ENCODE measurements at places on chromosomes 3 and 15. TPM values are rescaled to one million over a fixed set of nuclear protein-coding genes. Genes with fewer than 3 reads are reported as not detected.

Gene AQP9
- total RNA-seq: 0.09 TPM

Gene LRRK1
- total RNA-seq: 0.49 TPM

Gene FANCD2
- total RNA-seq: 59.4 TPM

Gene LTK
- 4.4 TPM for total RNA-seq

DNA sequence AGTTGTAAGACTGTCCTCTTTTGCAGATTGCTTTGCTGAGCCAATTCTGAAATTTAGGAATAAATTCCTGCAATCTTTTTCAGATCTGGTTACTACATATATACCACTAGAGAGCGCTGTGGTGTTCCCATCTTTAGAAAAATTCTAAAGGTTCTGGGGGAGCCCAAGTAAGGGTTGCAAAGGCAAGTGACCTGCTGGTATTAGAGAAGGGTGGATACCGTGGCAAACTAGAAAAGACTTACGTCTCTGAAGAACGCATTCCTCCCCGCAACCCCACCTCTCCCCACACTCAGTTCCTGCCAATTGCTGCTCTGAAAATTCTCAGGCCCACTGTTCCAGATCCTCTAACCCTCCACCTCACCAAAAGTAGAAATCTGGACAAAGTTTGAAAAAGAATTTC is 48.5 kb downstream of the EFHB start:
- no peaks in the 10 kb centered on the region for H3K36me3 ChIP-seq
- H3K4me1 ChIP-seq: no peaks in the 10 kb centered on the region
- no peak overlapping the region for H3K27ac ChIP-seq
- H3K4me3 ChIP-seq: no peak overlapping the region

DNA sequence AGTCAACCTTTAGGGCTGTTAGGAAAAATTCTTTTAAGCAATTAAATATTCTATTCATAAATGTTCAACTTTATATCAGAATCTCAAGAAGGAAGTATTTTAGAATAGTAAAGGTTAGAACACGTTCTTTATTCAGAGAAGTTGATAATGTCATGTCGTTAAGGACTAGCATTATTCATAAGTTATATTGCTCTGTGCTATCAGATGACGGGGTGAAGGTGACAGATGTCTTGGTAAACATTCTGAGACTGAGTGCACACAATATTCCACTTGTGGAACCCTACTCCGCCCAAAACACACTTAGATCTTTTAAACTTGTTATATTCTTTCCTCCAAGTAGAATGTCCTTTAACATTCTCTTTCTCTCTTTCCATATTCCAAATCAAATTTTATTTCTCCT is 7.9 kb downstream of the AP4E1 start:
- no peaks in the 10 kb centered on the region for H3K4me1 ChIP-seq
- H3K4me3 ChIP-seq: no peak overlapping the region
- H3K36me3 ChIP-seq: peaks cover 42% of the 10 kb centered on the region
- H3K27me3 ChIP-seq: no peaks in the 10 kb centered on the region
- no peak overlapping the region for H3K27ac ChIP-seq

- peaks cover 35% of the 10 kb centered on the region for H3K36me3 ChIP-seq
- DNase-seq: peak; percentile 54
- no peak overlapping the region for H3K4me3 ChIP-seq
- no peak overlapping the region for H3K27ac ChIP-seq
- no peaks in the 10 kb centered on the region for H3K27me3 ChIP-seq
These were observed 45.7 kb downstream of the POC1A start for GRCh38 chr3:52108302-52109232.

GRCh38 chr3:101531473-101532086 is 18.6 kb upstream of the SENP7 start:
- peaks cover 10% of the 10 kb centered on the region for H3K4me1 ChIP-seq
- H3K4me3 ChIP-seq: no peak overlapping the region
- peak; percentile 38 for DNase-seq
- H3K27me3 ChIP-seq: no peaks in the 10 kb centered on the region

GRCh38 chr3:129432036-129432435 is 3.6 kb upstream of the EFCAB12 start:
- H3K27me3 ChIP-seq: no peaks in the 10 kb centered on the region
- no peak overlapping the region for H3K27ac ChIP-seq
- H3K36me3 ChIP-seq: peaks cover 78% of the 10 kb centered on the region

- DNase-seq: no peak
- H3K27me3 ChIP-seq: no peaks in the 10 kb centered on the region
- H3K36me3 ChIP-seq: no peaks in the 10 kb centered on the region
- H3K4me1 ChIP-seq: no peaks in the 10 kb centered on the region
- no peak overlapping the region for H3K4me3 ChIP-seq
These were observed 57.1 kb upstream of the SSR3 start for GRCh38 chr3:156611870-156612494.

- peaks cover 66% of the 10 kb centered on the region for H3K36me3 ChIP-seq
- H3K27me3 ChIP-seq: no peaks in the 10 kb centered on the region
- DNase-seq: no peak
- H3K4me3 ChIP-seq: no peak overlapping the region
- peak overlapping the region; percentile 38 for H3K27ac ChIP-seq
These were observed 49.2 kb downstream of the MBNL1 start for GRCh38 chr3:152317956-152318355.

GRCh38 chr3:14199641-14200040 is 21.0 kb downstream of the LSM3 start:
- H3K27me3 ChIP-seq: no peaks in the 10 kb centered on the region
- DNase-seq: no peak
- H3K27ac ChIP-seq: no peak overlapping the region
- H3K4me3 ChIP-seq: no peak overlapping the region
